ACHN (cell line): ENCODE measurements at places on chromosomes 11 and 22.

GRCh38 chr11:93875637-93876036 is 25.2 kb upstream of the VSTM5 start:
- no peak for DNase-seq

DNA sequence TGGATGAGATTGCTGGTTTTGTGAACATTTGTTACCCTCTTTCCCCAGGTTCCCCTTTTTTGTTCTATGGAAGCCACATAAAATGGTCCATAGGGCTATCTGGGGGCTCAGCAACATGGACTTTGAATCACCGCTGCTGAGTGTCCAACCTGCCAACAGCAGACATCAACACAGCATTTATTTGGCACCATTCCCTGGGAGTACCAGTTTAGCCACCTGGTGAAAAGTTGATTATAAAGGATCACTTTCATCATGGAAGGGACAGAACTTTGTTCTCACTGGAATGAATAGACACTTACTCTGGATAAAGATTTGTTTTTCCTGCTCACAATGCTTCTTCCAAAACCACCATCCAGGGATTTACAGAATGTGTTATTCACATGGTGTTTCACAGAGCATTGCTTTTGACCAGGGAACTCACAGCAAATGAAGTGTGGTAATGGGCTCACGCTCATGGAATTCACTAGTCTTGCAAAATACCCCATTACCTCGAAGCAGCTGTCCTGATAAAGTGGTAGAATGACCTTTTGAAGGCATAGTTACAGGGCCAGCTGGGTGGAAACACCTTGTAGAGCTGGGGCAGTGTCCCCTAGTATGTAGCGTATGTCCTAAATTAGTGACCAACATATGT is 43.9 kb downstream of the ADM start:
- DNase-seq, result peak; percentile 26

DNA sequence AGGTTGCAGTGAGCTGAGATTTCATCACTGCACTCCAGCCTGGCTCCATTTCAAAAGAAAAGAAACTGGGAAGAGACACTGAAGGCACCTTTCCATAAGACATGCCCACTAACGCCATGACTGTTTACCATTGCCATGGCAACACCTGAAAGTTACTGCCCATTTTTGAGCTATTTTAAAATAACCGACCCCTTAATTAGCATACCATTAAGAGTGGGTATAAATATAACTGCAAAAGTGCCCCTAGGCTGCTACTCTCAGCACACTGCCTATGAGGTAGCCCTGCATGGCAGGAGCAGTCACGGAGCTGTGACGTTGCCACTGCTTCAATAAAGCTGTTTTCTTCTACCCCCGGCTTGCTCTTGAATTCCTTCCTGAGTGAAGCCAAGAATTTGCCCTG is 9.9 kb upstream of the RNASEH2C start:
- no peak for DNase-seq

DNA sequence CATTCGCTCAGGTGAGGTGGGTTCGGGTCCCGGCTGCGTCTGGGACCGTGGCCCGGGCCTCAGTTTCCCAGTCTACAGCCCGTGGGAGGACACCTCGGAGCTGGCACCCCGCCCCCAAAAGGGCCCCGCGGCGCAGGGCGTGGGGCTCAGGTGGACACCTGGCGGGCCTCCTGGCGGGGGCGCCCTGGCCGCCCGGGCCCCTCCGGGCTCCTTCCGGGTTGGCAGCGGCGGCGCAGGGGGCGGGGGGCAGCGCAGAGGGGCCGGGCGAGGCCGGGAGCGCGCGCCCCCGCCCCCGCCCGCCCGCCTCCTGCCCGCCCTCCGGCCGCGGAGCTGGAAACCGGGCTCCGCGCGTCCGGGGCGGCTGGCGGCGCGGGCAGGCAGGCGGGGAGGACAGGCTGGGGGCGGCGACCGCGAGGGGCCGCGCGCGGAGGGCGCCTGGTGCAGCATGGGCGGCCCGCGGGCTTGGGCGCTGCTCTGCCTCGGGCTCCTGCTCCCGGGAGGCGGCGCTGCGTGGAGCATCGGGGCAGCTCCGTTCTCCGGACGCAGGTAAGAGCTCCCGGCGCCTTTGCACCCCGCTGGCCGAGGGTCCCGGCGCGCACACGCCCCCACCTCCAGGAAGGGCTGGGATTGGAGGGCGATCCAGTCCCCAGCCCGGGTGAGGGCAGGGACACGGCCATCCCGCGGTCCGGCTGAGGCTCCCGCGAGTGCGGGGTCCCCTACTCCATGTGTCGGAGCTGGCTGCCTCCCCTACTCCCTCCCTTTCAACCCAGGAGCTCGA is at the start of gene EMID1:
Gene EMID1 (plus strand): TSS at position 303 of the 778 bp plus-strand sequence. CDS start 143 bp downstream, at position 446.
- peak; percentile 17 for DNase-seq
